Cardiac muscle cell (in vitro differentiated cells and primary cell): ENCODE measurements at places on chromosomes 13 and 19. TPM values are rescaled to one million over a fixed set of nuclear protein-coding genes. Genes with fewer than 3 reads are reported as not detected.

- no peak overlapping the region for H3K4me3 ChIP-seq
- no peaks in the 10 kb centered on the region for H3K4me1 ChIP-seq
- H3K27ac ChIP-seq: no peak overlapping the region
- H3K36me3 ChIP-seq: no peaks in the 10 kb centered on the region
These were observed 17.3 kb upstream of the CLDN10 start for GRCh38 chr13:95535243-95535642.

DNA sequence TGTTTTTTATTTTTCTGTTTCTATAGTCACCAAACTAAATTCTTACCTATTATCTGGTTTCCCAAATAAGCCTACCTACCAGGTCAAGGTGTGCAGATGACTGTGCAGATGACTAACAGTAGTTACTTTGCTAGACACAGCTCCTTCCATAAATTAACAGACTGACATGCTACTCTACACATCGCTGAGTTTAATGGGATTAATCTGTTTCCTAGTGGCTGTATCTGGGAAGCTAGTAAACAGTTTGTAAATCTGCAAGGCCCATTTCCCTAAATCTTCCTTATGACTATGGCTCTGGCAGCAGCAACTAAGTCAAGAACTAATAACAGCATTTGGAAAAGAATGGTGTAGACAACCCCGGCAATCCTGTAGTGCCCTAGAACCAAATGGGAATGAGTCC lies 27.9 kb downstream of the MIPEP start:
- no peak overlapping the region for H3K4me3 ChIP-seq
- peaks cover under 1% of the 10 kb centered on the region for H3K4me1 ChIP-seq
- no peaks in the 10 kb centered on the region for H3K27me3 ChIP-seq
- H3K36me3 ChIP-seq: no peaks in the 10 kb centered on the region
- H3K27ac ChIP-seq: no peak overlapping the region

GRCh38 chr13:34419755-34420154 lies 522.3 kb upstream of the NBEA start:
- DNase-seq: no peak
- H3K4me3 ChIP-seq: no peak overlapping the region
- no peaks in the 10 kb centered on the region for H3K27me3 ChIP-seq
- no peak overlapping the region for H3K27ac ChIP-seq
- H3K4me1 ChIP-seq: no peaks in the 10 kb centered on the region

GRCh38 chr13:44429311-44429710 lies 55.7 kb downstream of the SERP2 start:
- H3K27ac ChIP-seq: no peak overlapping the region
- no peak overlapping the region for H3K4me3 ChIP-seq
- H3K36me3 ChIP-seq: peaks cover 13% of the 10 kb centered on the region
- no peak for DNase-seq
- no peaks in the 10 kb centered on the region for H3K27me3 ChIP-seq

DNA sequence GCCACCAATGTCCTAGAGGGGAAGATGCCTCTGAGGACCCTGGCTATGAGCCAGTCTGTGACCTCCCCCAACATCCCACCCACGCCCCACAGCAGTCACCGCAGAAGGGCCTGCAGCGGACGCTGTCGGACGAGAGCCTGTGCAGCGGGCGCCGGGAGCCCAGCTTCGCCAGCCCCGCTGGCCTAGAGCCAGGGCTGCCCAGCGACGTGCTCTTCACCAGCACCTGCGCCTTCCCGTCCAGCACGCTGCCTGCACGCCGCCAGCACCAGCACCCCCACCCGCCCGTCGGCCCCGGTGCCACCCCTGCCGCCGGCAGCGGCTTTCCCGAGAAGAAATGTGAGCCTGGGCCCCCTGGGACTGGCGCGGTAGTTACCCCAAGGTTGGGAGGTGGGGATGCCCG lies 30.6 kb downstream of the DPF1 start:
- no peak overlapping the region for H3K4me3 ChIP-seq
- H3K36me3 ChIP-seq: no peaks in the 10 kb centered on the region
- no peak for DNase-seq
- no peaks in the 10 kb centered on the region for H3K27me3 ChIP-seq
- H3K4me1 ChIP-seq: no peaks in the 10 kb centered on the region
- no peak overlapping the region for H3K27ac ChIP-seq

DNA sequence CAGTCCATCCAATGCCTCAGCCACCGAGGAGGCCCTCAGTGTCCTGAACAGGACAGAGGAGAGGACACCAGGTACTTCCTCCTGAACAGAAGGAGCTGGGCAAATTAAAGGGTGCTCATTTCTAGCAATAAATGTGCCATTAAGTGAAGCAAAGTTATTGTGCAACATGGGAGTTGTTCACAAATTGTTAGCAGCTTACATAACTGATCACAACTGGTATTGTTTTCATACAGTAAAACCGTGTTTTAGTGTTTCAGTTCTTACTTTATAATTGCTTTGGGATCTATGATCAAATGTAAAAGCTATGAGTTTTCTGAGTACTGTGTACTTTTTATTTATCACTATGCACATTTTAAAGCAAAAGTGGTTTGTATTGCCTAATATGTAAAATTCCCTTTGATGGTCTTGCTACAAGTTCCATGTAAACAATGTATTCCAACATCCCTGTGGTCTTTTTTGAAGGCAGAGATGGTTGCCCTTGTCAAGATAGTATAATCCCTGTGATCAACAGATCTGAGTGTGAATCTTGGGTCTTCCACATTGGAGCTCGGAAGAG lies 263.1 kb downstream of the FGF14 start:
- H3K27me3 ChIP-seq: no peaks in the 10 kb centered on the region
- H3K27ac ChIP-seq: no peak overlapping the region
- H3K4me1 ChIP-seq: no peaks in the 10 kb centered on the region
- no peaks in the 10 kb centered on the region for H3K36me3 ChIP-seq
- no peak for DNase-seq

- peaks cover 38% of the 10 kb centered on the region for H3K27me3 ChIP-seq
- DNase-seq: peak; percentile 62
- H3K4me3 ChIP-seq: no peak overlapping the region
- no peaks in the 10 kb centered on the region for H3K36me3 ChIP-seq
- H3K4me1 ChIP-seq: no peaks in the 10 kb centered on the region
These were observed 20.5 kb upstream of the CACNG8 start for GRCh38 chr19:53942001-53942786.

DNA sequence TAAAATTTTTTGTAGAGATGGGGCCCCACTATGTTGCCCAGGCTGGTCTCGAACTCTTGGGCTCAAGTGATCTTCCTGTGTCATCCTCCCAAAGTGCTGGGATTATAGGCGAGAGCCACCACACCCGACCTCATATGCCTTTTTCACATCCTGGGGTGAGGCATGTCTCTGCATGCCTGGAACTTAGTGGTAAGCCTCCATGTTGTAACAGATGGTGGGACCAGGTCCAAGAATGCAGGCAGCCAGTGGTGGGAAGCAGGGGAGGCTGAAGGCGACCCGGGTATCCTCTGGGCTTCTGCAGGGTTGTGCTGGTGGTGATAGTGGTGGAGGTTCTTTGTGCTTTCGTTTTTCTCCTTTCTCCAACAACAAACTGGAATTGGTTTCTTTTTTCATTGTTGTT lies 30.1 kb upstream of the CCDC124 start:
- H3K27me3 ChIP-seq: no peaks in the 10 kb centered on the region
- no peak for DNase-seq
- no peaks in the 10 kb centered on the region for H3K36me3 ChIP-seq
- H3K4me3 ChIP-seq: no peak overlapping the region
- H3K4me1 ChIP-seq: no peaks in the 10 kb centered on the region

DNA sequence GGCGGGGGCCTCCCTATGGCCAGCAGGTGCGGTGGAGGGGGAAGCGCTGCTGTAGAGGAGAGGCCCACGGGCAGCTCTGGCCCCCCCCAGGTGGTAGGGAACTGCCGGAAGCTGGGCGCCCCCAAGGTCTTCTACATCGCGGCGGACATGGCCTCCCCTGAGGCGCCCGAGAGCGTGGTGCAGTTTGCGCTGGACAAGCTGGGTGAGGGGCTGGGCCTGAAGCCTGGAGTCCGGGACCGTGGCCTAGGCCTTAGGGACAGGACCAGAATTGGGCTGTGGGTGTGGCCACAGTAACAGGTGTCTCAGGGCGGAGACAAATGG lies 3.8 kb upstream of the RPL36 start:
- peak overlapping the region; percentile 19 for H3K27ac ChIP-seq
- H3K36me3 ChIP-seq: no peaks in the 10 kb centered on the region
- H3K4me3 ChIP-seq: peak overlapping the region; percentile 53
- H3K4me1 ChIP-seq: no peaks in the 10 kb centered on the region
- no peaks in the 10 kb centered on the region for H3K27me3 ChIP-seq

GRCh38 chr13:23723471-23723870 lies 153.3 kb downstream of the TNFRSF19 start:
- no peak overlapping the region for H3K4me3 ChIP-seq
- H3K4me1 ChIP-seq: no peaks in the 10 kb centered on the region
- H3K27me3 ChIP-seq: no peaks in the 10 kb centered on the region
- no peaks in the 10 kb centered on the region for H3K36me3 ChIP-seq
- DNase-seq: no peak

DNA sequence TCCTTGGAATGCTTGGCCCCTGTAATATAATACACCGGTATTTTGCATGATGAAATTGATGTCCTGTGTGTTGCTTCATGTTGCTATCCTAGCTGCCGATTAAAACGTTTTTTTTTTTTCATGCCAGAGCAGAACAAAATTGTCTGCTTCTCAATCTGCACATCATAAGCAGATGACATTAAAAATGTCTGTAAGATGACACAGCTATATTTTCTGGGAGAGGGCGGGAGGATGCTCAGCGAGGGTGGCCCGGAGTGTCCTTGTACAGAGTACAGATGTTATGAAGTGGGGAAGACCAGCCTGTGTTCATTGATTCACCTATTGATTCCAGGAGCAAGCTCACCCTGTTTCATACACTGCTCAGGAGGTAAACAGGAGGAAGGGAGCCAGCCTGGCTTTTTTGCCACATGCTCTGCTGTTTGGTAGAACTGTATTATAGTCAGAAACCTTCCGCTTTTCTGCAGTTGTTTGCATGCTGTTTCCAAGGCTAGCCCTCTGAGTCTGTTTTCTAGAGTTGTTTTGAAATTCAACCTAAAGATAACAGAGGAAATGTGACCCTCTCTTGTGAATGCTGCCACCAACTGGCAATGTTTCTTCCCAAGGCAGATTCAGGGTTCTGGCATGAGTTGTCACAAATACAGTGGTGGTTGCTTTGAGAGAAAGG lies 4.7 kb upstream of the IRS2 start:
- H3K4me3 ChIP-seq: no peak overlapping the region
- H3K36me3 ChIP-seq: no peaks in the 10 kb centered on the region
- no peaks in the 10 kb centered on the region for H3K4me1 ChIP-seq

DNA sequence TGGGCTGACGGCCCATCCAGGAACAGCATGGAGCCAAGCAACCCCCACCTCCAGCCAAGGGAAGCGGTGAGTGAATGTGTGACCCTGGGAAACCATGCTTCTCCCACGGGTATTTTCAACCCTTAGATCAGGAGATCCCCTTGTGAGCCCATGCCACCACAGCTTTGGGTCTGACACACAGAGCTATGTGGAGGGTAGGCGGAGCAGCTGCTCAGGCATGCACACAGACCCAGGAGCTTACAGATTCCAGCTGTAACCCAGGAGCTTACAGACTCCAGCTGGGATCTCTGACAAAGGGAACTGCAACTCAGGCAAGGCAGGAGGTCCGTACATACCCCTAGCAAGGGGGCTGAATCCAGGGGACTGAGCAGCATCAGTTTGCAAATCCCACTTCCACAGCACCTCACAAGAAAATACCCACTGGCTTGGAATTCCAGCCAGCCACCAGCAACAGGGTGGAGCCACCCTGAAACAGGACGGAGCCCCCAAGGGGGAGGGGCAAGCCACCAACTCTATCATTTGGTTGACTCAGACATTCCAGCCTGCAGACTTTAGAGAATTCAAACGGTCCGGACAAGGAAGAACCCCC lies 40.8 kb upstream of the RFXAP start:
- no peak overlapping the region for H3K27ac ChIP-seq
- H3K4me3 ChIP-seq: no peak overlapping the region
- H3K27me3 ChIP-seq: no peaks in the 10 kb centered on the region

- no peak overlapping the region for H3K4me3 ChIP-seq
- H3K27ac ChIP-seq: no peak overlapping the region
- no peaks in the 10 kb centered on the region for H3K4me1 ChIP-seq
- H3K36me3 ChIP-seq: no peaks in the 10 kb centered on the region
- no peaks in the 10 kb centered on the region for H3K27me3 ChIP-seq
- DNase-seq: no peak
These were observed 811.8 kb upstream of the GPC6 start for GRCh38 chr13:92414851-92415250.

GRCh38 chr13:97335488-97336134 lies 98.4 kb upstream of the RAP2A start:
- no peak overlapping the region for H3K4me3 ChIP-seq
- no peak for DNase-seq
- H3K4me1 ChIP-seq: no peaks in the 10 kb centered on the region

Gene CGB5
- not detected in 2 replicates for total RNA-seq

Gene ICAM1
- 0.18 and 0.57 TPM in 2 replicates for total RNA-seq

Gene SERPINE3
- total RNA-seq: 0.74 TPM in 1 of 2 replicates, not detected in the other

Gene ZNF235
- total RNA-seq: 4.8 and 4.9 TPM in 2 replicates
